GM23338 (cell line): ENCODE measurements at places on chromosomes 7 and 10.

DNA sequence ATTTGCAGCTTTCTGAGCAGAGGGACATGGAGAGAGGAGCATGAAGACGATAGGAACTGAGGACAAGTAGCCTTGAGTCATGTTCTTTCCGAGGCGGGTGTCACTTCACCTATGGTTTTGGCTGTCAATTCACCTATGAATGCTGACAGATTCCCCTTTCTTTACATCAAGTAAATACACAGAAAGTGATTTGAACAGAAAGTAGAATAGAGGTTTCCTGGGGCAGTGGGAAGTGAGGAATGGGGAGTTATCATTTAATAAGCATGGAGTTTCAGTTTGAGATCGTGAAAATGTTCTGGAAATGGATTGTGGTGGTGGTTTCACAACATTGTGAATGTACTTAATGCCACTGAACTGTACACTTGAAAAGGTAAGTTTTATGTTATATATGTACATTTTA is 138.4 kb upstream of the MDFIC start:
- DNase-seq, result no peak

- peak; percentile 90 for DNase-seq
These were observed 166.1 kb downstream of the ST7 start for GRCh38 chr7:117119192-117119924.

- no peak for DNase-seq
These were observed 106.7 kb upstream of the ITGB1 start for GRCh38 chr10:33064706-33065105.

DNA sequence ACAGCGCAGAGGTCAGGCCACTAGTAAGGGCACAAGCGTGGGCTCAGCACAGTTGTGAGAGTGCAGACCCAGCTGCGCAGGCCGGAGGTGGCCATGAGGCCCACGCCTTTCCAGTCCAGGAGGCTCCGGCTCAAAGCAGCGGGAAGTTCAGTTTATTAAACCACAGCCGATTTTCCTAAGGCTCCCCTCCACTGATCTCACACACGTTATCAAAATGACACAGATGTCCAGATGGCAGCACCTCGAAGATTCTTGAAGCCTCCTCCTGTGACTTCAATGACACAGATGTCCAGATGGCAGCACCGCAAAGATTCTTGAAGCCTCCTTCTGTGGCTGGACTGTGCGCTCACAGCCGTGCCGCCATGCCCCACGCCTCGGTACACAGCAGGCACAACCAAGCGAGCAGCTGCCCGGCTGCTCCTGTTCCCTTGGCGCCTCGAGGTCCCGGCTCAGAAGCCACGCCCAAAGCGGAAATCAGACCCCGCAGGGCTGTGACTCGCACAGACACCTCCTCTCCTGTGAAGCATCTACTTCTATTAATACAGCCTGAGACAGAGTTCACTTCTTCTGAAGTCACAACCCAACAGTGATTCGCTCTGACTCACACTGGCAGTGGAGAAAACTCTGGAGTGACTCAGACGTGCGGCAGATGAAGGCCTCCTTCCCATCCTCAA is 122.7 kb downstream of the MAD1L1 start:
- DNase-seq, result no peak

DNA sequence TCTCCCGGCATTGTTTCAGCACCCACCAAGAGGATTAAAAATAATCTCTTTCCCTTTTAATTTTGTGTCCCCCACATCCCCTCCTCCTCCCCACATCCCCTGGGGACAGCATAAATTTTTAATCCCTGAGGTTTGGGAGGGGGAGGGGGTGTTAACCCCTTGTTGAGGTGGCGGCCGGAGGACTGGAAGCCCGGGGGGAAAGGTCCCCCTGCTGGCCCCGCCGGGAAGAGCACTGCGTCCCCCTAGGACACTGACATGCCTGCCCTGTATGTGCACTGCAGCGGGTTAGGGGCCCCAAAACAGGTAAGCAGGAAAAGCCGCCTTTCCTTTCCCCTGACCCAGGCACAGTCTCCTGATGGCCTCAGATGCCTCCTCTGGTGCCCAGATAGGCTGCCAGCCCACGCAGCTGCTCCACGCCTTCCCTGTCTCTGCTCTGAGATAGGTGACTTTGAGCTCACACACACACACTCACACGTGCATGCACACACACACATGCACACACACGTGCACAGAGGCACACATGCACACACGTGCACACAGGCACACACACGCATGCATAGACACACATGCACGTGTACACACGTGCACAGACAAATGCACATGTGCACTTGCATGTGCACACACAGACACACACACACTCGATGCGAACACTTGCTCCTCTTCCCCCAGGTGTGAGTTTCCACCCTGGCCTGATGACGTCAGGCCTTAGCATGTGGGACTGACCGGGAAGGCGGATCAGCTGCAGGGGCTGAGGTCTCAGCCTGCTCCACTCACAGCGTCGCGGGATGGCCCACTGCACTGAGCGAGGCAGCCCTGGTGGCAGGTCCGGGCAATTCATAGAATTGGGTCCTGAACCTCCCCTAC is 12.3 kb downstream of the CNPY1 start:
- DNase-seq, result peak; percentile 89
